ENCODE measurements at places on chromosomes 7 and 10.

GRCh38 chr7:13231216-13231615, 543.8 kb downstream of the ARL4A start:
- DNase-seq, result no peak

DNA sequence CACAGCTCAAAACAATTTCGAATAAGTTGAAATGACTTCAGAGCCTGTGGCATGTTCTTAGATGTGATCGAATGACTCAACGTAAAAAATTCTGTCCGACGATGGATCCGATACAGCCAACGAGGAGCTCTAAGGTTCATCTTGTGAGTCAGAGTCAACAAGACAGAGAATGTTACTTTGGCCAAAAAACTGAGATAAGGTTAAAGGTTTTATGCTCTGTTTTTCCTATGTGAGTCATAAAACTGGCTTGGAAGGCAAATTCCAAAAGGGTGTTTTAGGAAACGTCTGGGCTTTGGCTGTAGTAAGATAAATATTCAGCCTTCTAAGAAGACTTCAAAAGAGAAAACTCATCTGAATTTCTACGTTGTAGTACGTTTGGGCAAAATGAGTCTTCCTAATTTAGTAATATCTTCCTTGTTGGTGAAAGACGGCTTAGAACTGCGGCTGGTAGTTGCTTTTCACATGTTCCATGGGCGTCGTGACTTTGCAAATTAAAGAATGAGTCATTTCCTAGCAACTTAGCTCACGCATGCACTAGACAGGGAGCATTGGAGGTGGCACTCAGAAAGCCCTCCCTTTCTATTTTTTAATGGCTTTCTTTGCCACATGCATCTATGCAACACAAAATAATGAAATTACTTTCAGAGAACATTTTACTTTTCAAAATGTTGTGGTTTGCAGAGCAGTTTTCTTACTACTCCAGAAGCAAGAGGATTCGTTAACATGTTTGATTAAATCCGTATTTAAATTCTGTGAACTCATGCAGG, 28.2 kb downstream of the PFKP start:
- DNase-seq, result no peak

- DNase-seq, result no peak
Observed at GRCh38 chr7:29345590-29345989, 151.0 kb downstream of the CHN2 start.

GRCh38 chr10:116687633-116688032, 54.7 kb downstream of the HSPA12A start:
- no peak for DNase-seq

DNA sequence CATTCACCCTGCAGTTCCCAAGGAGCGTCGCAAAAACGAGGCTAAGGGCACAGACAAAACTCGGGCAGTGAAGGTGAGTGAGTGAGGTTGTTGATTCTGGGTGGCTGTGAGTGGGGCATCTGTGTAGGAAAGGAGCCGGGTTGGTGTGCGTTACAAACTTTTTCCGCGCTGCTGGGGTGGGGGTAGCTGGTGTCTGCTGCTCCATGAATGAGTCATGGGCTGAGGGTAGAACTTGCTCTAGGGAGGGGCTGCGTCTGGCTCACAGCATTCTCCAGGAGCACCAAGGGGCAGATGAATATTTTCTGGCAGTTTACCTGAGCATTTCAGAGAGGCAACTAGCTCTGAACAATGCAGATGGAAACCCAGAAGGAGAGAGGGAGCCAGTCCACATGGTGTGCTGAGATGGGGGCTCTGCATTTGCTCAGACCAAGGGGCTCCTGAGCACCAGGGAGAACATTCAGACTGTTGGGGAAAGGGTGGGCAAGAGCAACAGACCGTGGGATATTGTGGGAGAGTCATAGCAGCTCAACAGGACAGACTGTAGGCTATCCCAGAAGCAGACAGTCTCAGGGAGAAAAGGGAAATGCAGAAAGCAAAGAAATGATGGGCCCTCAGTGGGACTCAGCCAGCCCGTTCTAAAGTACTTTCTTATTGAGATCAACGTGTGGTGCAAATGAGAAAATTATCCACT, 18.8 kb downstream of the NOBOX start:
- no peak for DNase-seq

DNA sequence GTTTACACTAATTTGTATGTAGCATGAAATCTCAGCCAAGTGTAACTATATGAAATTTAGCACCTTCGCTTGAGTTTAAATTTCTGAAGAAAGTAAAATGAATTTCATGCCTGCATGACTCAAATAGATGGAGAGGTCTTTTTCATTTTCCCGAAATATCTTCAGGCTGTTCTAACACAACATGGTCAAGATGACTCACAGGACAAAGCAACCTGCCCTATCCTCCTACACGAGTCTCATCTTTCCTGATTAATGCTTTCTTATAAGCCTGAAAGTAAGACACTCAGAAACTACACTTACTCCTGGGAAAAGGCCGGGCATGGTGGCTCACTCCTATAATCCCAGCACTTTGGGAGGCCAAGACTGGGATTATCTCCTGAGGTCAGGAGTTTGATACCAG, 41.2 kb downstream of the CH25H start:
- DNase-seq, result no peak

- DNase-seq, result no peak
Observed at GRCh38 chr10:101938305-101939007, 94.9 kb upstream of the KCNIP2 start.

DNA sequence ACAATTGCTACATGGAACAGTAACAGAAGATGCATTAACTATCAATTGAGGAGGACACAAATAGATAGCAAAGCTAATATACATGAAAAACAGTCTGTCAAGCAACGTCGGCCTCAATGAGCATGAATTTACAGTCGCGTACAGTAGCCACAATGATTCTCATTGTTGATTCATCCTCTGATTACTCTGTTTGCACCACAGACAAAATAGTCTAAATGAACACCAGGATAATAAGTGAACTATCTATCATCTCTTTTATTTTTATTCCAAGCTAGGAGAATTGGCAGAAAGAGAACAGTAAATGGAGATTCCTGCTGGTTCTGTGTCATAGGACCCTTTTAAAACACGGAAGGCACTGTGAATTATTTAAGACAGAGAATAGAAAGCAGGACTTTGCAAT, 108.5 kb downstream of the EVX1 start:
- no peak for DNase-seq

- no peak for DNase-seq
Observed at GRCh38 chr10:17239345-17240085, 11.5 kb downstream of the VIM start.

DNA sequence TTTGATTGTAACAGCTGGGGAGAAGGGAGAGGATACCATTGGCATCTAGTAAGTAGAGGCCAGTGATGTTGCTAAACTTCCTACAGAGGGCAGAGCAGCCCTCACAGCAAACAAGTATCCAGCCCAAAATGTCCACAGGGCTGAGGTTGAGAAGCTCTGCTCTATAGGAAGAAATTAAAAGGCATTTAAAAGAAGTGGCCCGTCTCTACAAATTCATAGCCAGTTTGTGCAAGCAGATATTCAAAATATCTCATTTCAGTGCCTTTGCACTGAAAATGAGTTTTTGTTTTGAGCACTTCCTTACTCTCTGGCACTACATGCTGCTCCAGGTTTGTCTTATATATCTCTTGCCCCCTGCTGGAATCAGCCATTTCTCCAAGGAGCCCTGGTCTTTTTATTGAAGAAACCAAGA, 330.0 kb downstream of the BBS9 start:
- DNase-seq, result peak; percentile 2

- DNase-seq, result no peak
Observed at GRCh38 chr7:36607721-36608095, 116.6 kb downstream of the AOAH start.

- no peak for DNase-seq
Observed at GRCh38 chr10:18350340-18350739, 210.1 kb downstream of the CACNB2 start.

DNA sequence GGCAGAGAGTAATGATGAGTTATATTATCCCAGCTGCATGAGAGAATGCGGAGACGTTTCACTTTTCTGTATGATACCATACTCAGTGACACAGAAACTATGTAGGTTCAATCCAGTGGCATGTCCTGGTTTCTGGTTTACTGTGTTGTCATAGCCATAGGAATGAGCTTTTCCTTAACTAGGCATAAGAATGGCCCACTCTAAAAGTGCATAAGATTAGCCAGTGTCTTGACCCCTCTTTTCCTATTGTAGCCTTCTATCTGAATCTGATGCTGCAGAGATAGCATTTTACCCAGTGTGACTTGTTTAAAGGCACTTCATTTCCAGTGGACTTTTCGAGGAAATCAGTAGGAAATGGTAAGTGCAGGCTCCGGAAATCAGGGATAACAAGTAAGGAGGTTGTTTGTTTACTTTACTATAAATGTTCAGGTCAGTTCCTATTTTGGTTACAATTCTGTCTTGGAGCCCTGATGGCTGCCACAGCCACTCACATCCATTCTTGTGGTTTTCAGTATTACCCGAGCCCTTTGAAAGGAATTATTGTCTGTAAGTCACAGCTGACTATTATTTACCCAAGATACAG, 70.5 kb downstream of the SEMA3A start:
- DNase-seq, result no peak
